Ureter (tissue), 1 donor: ENCODE measurements at places on chromosomes 6 and 20.

DNA sequence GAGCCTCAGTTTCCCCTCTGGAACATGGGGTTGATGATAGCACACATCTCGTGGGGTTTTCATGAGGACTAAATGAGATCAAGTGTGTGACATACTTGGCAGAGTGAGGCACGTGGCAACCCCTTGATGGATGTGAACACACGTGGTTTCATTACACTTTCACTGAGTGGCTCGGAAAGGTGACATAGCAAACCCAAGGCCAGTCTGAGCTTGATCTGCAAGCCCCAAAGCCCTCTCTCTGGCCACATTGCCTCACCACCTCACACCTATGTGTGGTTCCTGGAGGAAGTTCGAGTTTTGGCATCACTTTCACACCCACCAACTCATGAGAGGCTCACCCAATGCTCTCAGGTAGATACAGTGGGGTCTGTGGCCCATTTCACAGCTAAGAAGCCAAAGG is 60.0 kb downstream of the CPNE5 start:
- no peak for DNase-seq

GRCh38 chr6:147789430-147789947 is 281.0 kb downstream of the SAMD5 start:
- DNase-seq = no peak

DNA sequence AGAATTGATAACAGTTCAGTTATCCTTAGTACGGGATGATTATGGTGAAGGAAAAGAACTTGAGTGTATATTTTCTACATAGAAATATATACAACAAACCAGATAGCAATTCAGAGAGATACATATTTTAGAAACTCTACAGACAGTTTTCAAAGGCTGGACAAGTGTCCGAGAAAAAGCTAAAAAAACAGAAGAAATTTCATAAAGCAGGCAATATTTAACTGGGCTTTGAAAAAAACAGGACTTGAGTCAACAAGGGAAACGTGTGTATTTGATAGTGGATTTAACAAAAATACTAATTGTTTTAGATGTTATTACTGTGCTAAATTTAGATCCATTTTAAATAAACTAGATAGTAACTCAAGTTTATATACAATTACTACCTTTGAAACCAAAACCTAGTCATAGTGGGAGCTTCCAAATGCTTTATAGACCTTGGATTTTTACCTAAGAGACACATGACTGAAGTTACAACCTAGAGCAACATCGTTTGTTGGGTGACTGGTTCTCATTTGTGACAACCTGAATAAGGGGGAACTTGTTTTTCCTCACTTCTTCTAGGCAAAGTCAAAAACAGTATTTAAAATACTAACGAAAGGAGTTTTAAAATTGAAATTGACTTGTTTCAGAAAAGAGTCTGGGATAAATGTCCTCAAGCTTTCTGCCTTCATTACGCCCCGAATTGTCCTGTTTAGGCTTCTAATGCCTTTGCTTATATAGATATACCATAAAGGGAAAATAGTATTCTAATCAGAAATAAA is 116.7 kb upstream of the PRSS16 start:
- DNase-seq = no peak

DNA sequence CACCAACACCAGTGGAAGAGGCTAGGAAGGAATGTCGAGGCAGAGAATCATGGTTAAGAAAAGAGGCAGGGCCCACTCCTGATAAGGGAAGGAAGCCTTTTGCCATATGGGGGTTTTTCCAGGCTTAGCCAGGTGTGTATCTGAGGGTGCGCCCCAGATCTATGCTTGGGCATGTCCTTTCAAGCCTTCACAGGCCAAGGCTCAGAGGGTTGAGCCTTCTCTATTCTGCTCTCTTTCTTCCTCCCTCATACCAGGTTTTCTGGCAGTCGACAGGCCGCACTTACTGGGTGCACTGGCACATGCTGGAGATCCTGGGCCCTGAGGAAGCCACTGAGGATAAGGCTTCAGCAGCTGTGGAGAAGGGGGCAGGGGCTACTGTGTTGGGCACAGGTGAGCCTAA is 4.7 kb downstream of the CUL9 start:
- DNase-seq = no peak

DNA sequence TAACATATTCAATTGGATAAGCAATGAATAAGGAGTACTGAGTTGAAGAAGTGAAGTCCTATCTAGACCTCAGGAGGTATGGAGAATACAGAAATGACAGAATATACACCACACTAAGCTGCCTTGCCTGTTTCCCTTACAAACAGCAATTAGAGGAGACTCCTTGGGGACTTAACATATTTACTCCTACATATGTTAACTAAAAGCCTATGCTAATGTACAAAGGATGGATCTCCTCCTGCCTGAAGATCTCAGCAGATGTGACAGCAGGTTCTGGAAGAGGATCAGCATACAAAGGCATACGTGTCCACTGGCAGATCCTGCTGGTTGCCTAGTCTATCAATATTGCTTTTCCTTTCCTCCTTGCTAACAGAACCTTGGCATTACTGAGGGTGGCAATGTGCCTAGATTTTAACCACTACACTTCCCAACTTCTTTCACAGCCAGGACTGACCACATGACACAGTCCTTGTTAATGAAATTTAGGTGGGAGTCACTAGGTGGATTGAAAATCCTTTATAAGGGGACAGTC is 29.6 kb downstream of the PRKN start:
- no peak for DNase-seq

DNA sequence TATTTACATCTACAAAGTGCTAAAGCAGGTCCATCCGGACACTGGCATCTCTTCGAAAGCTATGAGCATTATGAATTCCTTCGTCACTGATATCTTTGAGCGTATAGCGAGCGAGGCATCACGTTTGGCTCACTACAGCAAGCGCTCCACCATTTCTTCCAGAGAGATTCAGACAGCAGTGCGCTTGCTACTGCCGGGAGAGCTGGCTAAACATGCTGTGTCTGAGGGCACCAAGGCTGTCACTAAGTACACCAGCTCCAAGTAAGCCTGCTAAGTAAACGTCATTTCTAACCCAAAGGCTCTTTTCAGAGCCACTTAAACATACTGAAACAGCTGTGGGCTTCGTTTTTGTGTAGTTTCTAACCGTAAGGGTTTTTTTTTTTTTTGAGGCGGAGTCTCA is 27.5 kb upstream of the SLC17A4 start:
- DNase-seq = no peak

GRCh38 chr6:26218824-26219223 is 131.6 kb downstream of the HFE start:
- no peak for DNase-seq
